Karpas-422 (cell line): ENCODE measurements at places on chromosomes 11 and 22. TPM values are rescaled to one million over a fixed set of nuclear protein-coding genes. Genes with fewer than 3 reads are reported as not detected.

The KLHL22 gene
- 9.7 and 23.7 TPM in 2 replicates for total RNA-seq

The OR2D3 gene
- total RNA-seq, result not detected in 2 replicates

The TYR gene
- not detected in 2 replicates for total RNA-seq

The EFEMP2 gene
- total RNA-seq, result 1.3 and 2.6 TPM in 2 replicates

The NEFH gene
- not detected in 2 replicates for total RNA-seq

DNA sequence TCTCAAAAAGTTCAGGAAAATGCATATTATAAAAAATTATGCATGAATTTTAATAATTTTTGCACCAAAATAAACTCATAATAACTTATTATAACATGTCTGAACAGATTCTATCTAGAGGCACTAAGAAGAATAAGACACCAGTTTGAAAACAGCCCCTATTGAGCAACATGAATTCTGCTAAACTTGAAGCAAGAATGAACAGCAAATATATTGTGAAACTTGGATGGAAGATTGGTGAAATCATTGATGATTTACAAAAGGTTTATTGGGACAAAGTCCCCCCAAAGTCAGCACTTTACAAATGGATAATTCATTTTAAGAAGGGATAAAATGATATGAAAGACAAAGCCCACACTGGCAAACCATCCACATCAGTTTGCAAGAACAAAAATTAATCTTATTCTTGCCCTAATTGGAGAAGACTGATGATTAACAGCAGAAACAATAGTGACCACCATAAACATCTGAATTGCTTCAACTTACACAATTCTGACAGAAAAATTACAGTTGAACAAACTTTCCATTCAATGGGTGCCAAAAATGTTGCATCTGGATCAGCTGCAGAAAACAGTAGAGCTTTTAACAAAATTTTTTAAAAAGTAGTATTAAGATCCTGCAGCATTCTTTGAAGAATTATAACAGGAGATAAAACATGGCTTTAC lies 257.5 kb upstream of the FAT3 start:
- DNase-seq, result no peak

GRCh38 chr22:49960159-49961004 lies at the start of gene PIM3:
PIM3 (plus strand) TSS chr22:49960772; CDS start chr22:49960948, 176 bp downstream.
- peak; percentile 98 for DNase-seq

GRCh38 chr11:11505692-11506091 lies 116.1 kb downstream of the GALNT18 start:
- DNase-seq, result no peak

GRCh38 chr22:49396817-49397216 lies 430.9 kb downstream of the BRD1 start:
- no peak for DNase-seq

- DNase-seq, result no peak
Measured at GRCh38 chr11:116167706-116168458, 604.9 kb downstream of the BUD13 start.

- DNase-seq, result no peak
Measured at GRCh38 chr11:123461164-123461563, 31.1 kb downstream of the GRAMD1B start.

- DNase-seq, result no peak
Measured at GRCh38 chr22:29454276-29454675, 15.9 kb downstream of the RFPL1 start.

DNA sequence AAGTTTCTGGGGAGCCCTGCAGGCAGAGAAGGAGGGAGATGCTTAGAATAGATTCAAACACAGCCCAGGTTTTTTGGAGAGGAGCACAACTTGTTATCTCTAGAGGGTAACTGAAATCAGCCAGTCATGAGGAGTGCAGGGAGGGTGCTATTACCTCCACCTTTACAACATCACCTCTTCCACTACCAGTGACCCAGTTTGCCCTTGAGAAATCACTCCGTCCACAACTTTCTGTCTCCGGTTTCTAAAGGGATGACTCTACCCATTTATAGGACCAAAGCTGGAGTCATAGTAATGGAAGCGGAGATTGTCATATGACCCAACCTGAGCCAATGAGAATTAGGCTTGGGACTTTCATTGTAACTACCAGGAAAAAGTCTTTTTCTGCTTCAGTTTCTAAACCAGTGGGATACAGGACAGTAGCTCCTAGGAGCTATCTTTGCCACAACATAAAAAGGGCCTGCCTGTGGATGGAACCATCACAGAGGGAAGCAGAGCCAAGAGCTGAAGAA lies 131.2 kb upstream of the SERPIND1 start:
- no peak for DNase-seq

- no peak for DNase-seq
Measured at GRCh38 chr11:133635244-133635739, 103.0 kb upstream of the OPCML start.
